ENCODE measurements at places on chromosomes 1 and 21.

- peak; percentile 60 for DNase-seq
Measured at GRCh38 chr1:24688621-24689195, 45.6 kb downstream of the SRRM1 start.

DNA sequence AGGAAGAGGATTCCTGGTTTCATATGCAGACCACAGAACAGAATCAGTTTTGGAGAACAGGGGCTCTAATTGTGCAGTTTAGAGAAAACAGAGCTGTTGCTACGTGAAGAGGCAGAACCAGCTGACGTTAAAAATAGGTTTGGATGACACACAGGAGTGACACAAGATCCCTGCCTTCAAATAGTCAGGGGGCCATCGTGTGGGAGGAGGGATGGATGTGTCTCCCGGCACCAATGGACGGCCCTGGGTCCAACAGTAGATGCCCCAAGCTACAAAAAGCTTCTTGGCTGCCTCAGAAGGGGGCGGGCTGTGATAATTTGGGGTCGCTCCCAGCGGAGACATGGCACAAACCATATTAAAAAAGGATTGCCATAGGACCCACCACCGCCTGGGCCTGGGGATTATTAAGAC, 87.8 kb downstream of the MRPL37 start:
- DNase-seq: no peak

- DNase-seq: no peak
Measured at GRCh38 chr1:98963064-98963758, 41.5 kb downstream of the PLPPR5 start.

DNA sequence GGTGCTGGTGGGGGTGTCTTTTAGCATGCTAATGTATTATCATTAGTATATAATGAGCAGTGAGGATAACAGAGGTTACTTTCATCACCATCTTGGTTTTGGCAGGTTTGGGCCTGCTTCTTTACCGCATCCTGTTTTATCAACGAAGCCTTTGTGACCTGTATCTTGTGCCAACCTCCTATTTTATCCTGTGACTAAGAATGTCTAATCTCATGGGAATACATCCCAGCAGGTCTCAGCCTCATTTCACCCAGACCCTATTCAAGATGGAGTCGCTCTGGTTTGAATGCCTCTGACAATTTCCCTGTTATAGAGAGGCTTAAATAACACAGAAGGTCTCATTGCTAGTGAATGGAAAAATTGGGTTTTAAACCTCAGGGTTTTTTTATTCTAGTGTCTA, 300.8 kb upstream of the PROX1 start:
- no peak for DNase-seq

- DNase-seq: no peak
Measured at GRCh38 chr1:5909576-5910275, 82.5 kb downstream of the NPHP4 start.

DNA sequence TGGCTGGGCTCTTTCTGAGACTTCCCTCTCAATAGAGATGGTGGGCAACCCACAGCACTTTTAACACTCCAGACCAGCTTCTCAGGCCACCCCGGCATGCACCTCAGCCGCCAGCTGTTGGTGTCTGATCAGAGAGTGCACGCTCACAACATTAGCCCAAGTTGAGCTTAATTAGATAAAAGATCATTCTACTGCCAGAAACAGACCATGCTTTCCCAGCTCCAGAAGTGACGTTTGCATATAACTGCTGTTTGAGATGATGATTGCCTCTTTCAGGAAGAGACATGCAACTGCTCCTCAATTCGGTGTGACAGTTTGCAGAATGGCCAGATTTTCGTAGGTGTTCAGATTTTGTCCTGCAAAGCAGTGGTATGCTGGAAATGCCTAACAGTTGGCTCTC, 285.3 kb upstream of the VAMP3 start:
- DNase-seq: no peak

DNA sequence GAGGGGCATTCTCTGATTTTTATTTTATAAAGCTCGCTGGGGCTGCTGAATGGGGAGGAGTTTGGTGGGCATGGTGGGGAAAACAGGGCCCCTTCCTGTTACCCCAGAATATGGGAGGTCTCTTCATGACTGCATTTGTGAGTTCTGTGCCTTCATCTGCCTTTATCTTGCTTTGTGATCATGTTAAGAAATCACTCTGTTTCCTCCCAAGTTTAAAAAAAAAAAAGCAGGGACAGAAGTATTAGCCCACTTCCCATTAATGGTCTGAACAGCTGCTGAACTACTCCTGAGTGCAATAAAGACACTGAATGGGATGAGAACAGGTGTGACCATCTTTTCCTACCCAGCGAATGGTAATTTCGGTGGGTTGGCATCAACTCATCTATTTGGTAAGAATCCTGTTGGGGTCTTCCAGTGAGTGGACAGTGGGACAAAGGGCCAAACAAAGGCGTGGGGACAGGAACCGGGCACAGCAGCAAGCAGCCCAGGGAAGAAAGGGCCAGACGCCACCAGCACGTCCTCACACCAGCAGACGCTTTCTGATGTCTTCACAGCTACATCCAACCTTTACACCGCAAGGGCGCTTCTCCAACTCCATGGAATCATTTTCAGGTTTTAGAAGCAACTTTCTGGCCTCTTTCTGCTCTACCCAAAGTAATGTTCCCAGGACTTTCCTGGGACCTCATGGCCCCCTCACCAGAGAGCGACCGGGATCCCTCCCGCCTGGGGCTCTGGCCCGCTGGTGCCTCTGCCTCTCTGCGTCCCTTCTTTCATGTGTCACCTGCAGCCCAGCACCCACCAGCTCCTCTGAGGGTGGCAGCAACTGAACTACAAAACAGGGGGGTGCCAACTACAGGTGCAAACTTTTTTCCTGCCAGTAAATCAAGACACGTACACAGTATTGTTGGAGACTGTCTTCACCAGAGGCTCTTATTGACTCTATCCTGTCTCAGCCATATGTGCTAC, 160.2 kb downstream of the ADSS2 start:
- DNase-seq: no peak

DNA sequence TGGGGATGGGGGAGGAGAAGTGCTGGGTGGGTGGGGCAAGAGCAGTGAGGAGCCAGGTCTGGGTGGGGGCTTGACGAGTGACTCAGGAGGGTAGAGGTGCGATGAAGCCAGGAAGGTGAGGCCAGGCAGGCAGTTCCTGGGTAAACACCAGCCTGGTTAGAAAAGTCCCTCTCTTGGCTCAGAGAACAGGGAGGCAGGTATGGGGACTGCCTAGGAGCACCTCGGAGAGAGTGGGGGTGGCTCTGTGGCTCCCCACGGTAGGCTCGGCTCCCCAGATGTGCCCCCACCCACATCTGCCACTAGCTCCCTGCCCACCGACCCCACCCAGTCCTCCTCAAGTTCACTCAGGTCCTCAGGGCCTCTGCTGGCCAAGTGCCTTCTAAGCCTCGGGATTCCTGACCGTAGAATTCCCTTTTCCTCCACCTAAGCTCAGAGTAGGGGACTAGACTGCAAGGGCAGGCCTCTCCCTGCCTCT, 1.2 kb downstream of the HSPG2 start:
- DNase-seq: no peak

GRCh38 chr1:234398849-234399381, 25.7 kb downstream of the COA6 start:
- peak; percentile 34 for DNase-seq

DNA sequence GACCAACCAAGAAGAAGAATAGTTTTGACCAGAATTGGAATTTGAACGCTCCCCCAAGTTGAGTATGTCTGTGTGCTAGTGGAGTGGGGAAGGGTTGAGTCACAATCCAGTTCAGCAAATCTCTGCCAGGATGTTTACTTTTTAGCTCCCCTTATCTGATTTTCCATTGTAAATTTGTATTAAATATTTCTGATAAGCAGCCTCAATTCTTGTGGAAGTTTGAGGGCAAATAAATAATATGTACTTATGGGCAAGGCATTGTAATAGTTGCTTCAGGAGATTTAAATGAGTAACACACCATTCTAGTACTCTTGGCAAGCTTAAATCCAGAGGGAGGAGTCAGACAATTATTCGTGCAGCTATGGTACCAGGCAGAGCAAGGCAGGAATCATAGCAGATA, 14.4 kb downstream of the CXADR start:
- DNase-seq: peak; percentile 35

- no peak for DNase-seq
Measured at GRCh38 chr1:115113766-115114165, 24.5 kb upstream of the TSPAN2 start.

- no peak for DNase-seq
Measured at GRCh38 chr21:33844890-33845205, 70.8 kb downstream of the ATP5PO start.

DNA sequence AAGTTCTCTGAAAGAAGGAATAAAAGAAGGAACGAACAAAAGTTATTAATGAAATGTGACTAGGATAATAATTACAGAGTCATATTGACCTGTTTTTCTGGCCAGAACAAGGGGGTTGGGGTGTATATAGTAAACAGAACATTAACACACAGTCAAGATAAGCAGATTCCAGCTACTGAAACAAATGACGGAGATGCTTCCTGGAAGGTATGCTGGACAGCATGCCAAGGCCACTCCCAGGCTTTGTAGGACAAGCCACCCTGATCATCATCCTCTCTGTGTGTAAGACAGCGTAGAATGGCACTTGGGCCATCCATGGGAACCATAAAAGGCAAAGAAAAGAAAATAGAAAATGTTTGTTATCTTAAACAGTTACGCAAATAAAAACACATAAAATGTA, 120.7 kb downstream of the TGFBR3 start:
- no peak for DNase-seq

- DNase-seq: no peak
Measured at GRCh38 chr1:202844259-202844658, 33.5 kb downstream of the PCAT6 start.

DNA sequence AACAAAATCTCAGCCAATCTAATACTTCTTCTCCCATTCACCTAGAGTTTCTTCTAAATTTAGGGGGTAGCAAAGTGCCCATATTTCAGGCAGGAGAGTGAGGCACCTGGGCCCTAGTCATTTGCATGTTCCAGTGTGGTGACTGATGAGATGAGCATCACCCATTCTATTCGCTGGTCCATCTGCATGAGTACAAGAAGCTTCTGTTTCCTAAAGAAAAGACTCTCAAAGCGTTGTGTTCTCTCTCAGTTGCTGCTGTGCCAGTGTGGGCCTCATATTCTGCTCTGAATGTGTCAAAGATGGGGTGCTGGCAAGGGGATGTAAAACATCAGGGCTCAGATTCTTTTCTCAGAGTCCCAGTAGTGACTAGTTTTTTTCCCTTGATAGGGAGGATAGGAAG, 16.1 kb upstream of the DPYD start:
- no peak for DNase-seq

GRCh38 chr1:233598891-233599541, 14.9 kb upstream of the KCNK1 start:
- DNase-seq: no peak

DNA sequence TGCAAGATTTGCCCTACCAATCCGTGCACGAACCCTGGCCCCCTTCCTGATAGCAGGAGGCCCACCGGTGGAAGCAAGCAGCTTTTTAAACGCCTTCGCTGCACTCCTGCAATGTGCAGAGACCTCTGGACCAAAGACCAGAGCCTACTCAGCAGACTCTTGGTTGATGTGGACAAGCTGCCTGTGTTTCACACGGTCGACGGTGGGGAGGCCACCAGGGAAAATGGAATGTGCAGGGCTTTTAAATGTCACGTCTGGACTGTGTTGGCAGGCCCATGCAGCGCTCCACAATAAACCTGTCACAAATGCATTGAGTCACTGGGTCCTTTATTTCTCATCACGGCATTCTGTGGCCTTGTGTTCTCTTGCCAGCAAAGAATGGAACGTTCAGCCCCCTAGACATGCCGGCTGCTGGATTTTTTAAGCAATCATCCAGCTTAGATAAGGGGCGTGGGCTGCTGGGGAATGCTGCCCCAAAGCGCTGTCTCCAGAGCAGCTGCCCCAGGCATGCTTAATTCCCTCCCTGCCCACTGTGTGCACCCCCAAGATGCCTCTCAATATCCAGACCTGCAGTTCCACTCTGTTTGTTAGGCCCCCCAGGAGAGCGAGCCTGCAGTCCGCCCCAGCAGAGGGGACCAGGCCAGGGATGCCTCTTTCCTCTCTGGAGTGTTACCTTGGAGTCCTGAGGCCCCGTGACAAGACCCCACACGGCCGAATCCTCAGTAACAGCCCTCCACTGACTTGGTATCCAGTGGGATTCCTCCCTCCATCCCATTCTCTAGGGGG, 71.3 kb downstream of the ATP5PO start:
- DNase-seq: no peak

GRCh38 chr1:1947493-1947892, 28.4 kb upstream of the TMEM52 start:
- no peak for DNase-seq

DNA sequence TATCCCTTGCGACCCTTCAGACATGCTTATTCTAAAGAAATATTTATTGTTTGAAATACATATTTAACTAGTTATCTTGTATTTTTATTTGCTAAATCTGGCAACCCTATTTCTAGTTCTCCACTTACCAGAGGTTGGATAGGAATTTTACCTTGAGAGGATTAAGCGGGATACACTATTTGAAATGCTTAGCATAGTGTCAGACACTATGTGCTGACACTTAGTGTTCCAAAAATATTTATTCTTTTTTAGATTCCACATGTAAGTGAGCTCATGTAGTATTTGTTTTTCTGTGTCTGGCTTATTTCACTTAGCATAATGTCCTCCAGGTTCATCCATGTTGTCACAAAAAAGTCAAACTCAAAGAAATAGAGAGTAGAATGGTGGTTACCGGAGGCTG, 78.7 kb downstream of the NTMT2 start:
- DNase-seq: no peak

DNA sequence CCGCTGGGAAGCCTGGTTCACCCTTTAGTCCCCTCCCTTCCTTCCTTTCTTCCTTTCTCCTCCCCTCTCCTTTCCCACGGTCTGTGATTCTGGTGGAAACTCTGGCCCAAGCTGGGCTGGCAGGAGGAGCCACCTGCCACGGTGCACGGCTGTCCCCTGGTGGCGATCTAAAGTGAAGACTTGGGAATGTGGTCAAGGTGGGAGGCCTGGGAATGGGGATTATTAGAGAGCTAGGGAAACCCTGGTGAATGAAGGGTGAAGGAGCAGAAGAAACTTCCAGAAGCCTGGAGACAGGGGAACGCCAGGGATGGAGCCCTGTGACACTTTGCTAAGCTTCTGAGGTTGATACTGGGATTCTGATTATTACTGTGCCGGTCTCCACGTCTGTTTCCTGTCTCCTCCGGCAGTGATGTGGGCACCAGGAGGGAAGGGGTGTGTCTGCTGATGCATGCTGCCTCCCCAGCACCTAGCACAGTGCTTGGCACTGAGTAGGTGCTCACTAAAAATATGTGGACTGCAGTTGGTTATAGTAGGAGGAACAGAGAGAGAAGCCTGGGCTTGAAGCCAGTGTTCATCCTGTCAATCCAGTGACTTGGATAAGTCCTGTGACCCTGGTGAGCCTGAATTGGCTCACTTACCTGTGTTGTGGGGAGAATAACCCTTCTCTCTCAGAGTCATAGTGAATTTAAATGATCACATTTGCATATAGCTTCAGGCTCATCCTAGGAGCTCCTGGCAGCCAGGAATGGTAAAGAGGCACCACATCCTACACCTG, 71.2 kb upstream of the NBPF3 start:
- peak; percentile 76 for DNase-seq

GRCh38 chr1:212557739-212558692, 50.5 kb upstream of the ATF3 start:
- no peak for DNase-seq

- DNase-seq: no peak
Measured at GRCh38 chr21:31873696-31874599, 1.1 kb downstream of the HUNK start.

- no peak for DNase-seq
Measured at GRCh38 chr21:38242061-38242460, 14.7 kb upstream of the KCNJ15 start.

- DNase-seq: peak; percentile 58
Measured at GRCh38 chr1:93025572-93025971, 53.5 kb upstream of the MTF2 start.

Data from A172 (cell line).